ENCODE measurements at places on chromosomes 6 and 20. TPM values are rescaled to one million over a fixed set of nuclear protein-coding genes. Genes with fewer than 3 reads are reported as not detected.

Gene RIPOR2
- total RNA-seq = 1.1 TPM

Gene EFCAB8
- total RNA-seq = under 0.01 TPM

Gene HM13
- 31.6 TPM for total RNA-seq

Gene FGD2
- total RNA-seq = not detected

Gene DEFB112
- total RNA-seq = not detected
